ENCODE measurements at places on chromosomes 5 and 9.

DNA sequence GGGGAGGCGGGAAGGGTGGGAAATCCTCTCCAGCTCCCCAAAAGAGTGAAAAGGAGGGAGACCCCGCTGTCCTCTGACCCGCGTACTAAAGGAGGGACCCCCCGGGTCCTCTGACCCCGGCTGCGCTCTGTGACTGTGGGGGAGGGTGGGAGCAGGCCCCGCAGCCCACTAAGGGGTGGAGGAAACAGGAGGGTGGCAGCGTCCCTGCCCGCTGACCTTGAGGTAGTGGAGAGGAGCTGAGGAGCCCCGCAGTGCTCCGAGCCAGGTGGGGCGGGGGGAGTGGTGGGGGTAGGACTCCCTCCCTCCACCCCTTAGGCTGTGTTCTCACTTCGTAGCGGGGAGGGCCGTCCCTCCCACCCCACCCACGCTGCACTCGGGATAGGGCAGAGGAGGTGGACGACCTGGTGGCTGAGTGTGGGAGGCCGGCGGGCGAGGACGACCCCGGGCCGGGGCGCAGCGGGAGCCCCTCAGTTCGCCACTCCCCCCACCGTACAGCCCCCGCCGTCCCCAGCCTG, 449 bp upstream of the ADCY2 start:
- no peak for DNase-seq

- no peak for DNase-seq
These were observed 80.2 kb downstream of the OSTF1 start for GRCh38 chr9:75168270-75169178.

- DNase-seq = peak; percentile 57
These were observed 3.6 kb downstream of the SIGMAR1 start for GRCh38 chr9:34633851-34634550.

GRCh38 chr5:54589786-54590185, 72.2 kb downstream of the SNX18 start:
- no peak for DNase-seq

DNA sequence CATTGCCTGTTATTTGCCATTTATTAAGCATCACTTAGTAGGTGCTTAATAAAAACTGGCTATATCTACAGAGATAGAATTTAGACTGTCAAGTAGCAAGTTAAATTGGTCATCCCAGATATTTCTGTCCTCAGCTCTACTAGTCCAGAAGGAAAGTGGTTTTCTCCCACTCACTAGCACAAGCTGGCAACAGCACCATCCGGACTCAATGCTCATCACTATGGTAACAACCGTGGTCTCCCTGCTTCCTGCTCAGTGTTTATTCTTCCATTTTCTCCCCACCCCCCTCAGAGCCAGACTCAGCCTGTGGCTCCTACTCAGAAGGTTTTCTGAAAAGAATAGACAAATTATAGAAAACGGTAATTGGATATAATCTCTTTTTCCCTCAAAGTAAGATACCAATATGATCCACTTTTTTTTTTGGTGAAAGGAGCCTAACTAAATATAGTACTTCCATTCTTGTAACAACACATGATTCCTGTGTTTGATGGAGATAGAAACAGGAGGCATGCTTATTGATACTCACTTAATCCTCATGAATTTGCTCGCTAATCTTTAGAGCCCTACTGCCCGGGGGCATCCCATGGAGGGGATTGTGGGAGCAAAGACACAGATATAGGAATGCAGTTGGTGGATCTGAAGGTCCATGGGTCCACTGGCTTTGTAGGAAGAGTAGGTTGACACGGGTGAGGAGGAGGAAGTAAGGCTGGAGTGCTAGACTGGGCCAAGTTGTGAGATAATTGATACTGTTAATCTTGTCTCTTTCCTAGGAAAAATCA, 191.4 kb downstream of the MAN2A1 start:
- peak; percentile 4 for DNase-seq

- no peak for DNase-seq
These were observed 138.5 kb downstream of the SLC24A2 start for GRCh38 chr9:19650312-19650711.

GRCh38 chr9:2620919-2621721, 467 bp upstream of the VLDLR start:
- DNase-seq = peak; percentile 87

GRCh38 chr5:153067869-153068268, 422.6 kb upstream of the GRIA1 start:
- no peak for DNase-seq

GRCh38 chr9:99475401-99476065, 253.5 kb downstream of the SEC61B start:
- DNase-seq = no peak

- peak; percentile 57 for DNase-seq
These were observed 928 bp downstream of the MCTP1 start for GRCh38 chr5:95283761-95284571.

DNA sequence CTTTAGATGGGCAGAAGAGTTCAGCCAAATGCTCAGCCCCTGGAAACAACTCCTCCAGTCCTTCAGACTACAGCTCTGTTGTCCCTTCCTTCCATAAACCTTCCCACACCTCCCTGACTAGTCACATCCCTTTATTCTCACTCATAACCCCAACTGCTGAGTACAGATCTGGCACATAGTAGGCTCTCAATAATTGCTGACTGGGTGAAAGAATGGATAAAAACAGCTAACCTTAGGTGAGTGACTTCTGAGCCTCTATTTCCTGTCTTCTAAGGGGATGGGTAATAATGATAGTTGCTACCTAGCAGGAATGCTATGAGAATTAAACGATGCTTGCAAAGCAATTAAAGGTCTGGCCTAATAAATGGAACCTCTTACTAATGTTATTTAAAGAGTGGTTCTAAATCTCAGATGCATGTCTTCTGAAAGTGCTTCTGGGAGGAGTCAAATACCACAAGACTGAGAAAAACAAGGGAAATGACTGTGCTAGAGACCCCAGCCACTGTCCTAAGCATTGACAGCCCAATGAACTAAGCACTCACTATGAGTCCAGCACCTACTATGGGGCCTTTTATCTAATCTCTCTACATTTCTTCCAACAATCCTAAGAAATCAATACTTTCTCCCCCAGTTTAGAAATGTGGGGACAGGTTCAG, 2.5 kb upstream of the NR6A1 start:
- DNase-seq = no peak

GRCh38 chr5:181261320-181262049, 542 bp upstream of the TRIM52 start:
- DNase-seq = no peak

Data from NCI-H1105 treated with DMSO at 0.1 percent for 48 hours (cell line).